ENCODE measurements at places on chromosomes 4 and X. TPM values are rescaled to one million over a fixed set of nuclear protein-coding genes. Genes with fewer than 3 reads are reported as not detected.

The TCEAL6 gene
- not detected for total RNA-seq

The PPP4R3C gene
- total RNA-seq, result not detected

The TRO gene
- total RNA-seq, result 1.5 TPM

DNA sequence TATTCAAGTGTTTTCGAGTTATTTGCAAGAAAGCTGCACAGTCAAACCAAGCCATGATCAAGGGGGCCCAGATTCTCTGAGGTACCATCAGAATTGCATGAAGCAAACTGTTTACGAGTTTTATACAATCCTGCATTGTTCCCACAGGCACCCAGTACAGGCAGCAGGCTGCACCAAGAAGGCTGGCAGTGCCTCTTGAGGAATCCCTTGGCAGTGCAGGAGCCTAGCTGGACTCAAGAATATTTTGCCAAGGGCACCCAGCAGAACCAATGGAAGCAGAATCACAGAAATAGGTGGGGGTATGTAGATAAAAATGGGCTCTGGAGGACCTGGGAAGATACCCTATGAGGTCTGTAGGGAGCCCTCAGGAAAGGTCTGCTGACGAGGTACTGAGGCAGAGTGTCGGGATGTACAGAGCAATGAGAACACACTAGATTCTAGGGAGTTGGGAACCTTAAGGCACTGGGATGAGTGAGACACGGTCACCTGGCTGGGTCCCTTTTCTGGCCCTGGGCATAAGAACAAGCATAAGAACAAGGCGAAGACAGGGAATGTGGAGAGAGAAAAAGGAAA is 2.5 kb upstream of the PLP1 start:
- DNase-seq, result no peak

GRCh38 chr4:186852073-186852420 is 128.4 kb upstream of the FAT1 start:
- no peak for DNase-seq

- no peak for DNase-seq
Observed at GRCh38 chr4:100809506-100809905, 291.7 kb upstream of the EMCN start.

DNA sequence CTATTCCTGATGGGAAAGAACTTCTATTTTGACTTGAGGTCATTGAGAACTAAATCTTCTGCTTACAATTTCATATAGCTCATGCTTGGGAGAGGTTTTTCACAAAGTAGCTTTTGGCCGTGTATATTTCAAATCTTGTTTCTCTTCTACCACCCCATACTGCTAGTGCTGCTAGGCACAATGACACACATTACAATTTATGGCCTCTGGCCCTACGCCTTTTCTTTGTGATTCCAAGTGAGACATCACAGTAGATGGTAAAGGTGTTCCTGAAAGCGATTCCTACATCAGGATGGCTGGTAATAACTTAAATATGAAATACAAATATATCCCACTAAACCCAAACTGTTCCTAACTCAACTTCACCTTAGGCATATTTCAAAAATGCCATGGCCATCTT is 101.1 kb downstream of the ATXN3L start:
- DNase-seq, result no peak

GRCh38 chr4:144645631-144646522 is at the start of gene HHIP:
HHIP (plus strand) TSS chr4:144646156; CDS start chr4:144646676, 520 bp downstream.
- peak; percentile 25 for DNase-seq

GRCh38 chr4:173525118-173526011 is 4.7 kb downstream of the HAND2 start:
- DNase-seq, result peak; percentile 18

All from activated CD8-positive, alpha-beta T cell treated with anti-CD3 and anti-CD28 coated beads, Interleukin-2, amount 10 ng/mL, durations not matched to agents 7 days and 5 days (primary cell).